Skin of body (tissue), 3 donors: ENCODE measurements at places on chromosomes 2 and 18.
A peak's percentile ranks its signal among the peaks of the same experiment; 100 is the strongest.

DNA sequence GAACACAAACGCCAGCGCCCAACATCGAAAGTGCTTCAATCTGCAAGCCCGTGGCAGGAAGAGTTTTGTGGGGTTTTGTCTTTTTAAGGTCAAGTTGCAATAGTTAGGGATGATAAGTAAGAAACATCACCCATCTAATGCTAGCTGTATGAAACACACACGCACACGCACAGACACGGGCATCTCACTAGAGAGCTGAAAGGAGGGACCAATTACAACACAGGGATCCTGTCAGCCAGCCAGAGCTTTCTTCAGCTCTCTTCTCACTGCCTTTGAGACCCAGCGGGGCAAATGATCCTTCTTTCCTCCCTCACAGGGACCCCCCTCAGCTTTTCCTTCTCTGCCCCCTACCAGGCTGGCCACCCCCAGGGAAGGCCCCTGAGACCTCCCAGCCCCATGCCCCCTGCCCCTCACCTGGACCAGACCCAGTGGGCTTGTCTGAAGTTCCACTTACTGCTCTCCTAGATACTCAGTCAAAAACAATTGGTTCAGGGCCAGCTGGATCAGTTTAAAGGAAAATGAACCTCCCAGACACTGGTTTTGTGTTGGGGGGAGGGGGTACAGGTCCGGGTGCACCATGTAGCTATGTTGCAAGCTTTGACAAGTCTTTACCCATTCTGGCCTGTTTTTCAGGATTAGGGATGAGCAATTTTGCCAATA is 17.9 kb downstream of the CYP26B1 start:
- peak; percentile 7 for DNase-seq

GRCh38 chr2:48677450-48677849 is 59.8 kb downstream of the GTF2A1L start:
- no peak for DNase-seq

- no peak for DNase-seq
Measured at GRCh38 chr2:236940916-236941520, 144.7 kb upstream of the COPS8 start.

- DNase-seq, result no peak
Measured at GRCh38 chr2:3557639-3558204, 411 bp downstream of the RNASEH1 start.

- no peak for DNase-seq
Measured at GRCh38 chr18:32424696-32425095, 46.0 kb downstream of the GAREM1 start.

- DNase-seq, result no peak
Measured at GRCh38 chr2:14634182-14634488, 1.6 kb downstream of the LRATD1 start.

GRCh38 chr2:143629340-143629739 is 500.1 kb downstream of the ARHGAP15 start:
- peak; percentile 10 for DNase-seq

- no peak for DNase-seq
Measured at GRCh38 chr18:44342162-44342561, 338.5 kb upstream of the SETBP1 start.

DNA sequence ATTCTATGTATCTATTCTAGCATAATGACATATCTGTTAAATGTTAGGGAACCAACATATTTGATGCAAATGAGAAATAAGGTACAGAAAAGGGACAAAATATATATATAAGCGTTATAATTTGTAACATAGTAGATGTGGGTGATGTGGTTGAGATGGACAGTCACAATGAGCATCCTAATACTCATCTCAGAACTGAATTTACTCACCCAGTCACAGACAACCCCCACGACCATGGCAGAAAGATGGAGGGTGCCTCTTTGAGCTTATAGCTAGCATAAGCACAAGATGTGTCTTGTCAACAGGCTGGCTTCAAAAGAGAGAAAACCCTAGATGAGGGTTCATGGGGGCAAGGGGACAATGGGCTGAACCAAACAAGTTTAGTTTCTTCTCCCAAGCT is 9.1 kb upstream of the DSG3 start:
- no peak for DNase-seq

GRCh38 chr2:11579867-11580659 is 46.2 kb downstream of the GREB1 start:
- no peak for DNase-seq

DNA sequence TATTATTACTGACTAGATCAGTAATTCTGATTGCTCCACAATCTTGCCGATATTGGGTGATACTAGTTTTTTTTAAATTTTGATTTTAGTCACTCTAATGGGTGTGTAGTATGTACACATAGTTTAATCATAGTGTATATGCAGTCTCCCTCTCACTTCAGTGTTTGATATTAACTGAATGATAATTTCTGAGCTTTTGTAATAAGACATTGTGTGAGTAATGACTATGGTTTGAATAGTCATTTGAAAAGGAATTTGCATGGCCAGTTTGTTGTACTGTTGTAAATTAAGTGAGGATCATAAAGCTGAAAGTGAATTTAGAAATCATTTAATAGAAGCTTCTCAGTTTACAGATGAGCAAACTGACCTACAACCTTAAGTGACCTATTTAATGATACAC is 33.4 kb downstream of the USP14 start:
- no peak for DNase-seq

- DNase-seq, result no peak
Measured at GRCh38 chr2:58476556-58476955, 235.4 kb upstream of the FANCL start.

DNA sequence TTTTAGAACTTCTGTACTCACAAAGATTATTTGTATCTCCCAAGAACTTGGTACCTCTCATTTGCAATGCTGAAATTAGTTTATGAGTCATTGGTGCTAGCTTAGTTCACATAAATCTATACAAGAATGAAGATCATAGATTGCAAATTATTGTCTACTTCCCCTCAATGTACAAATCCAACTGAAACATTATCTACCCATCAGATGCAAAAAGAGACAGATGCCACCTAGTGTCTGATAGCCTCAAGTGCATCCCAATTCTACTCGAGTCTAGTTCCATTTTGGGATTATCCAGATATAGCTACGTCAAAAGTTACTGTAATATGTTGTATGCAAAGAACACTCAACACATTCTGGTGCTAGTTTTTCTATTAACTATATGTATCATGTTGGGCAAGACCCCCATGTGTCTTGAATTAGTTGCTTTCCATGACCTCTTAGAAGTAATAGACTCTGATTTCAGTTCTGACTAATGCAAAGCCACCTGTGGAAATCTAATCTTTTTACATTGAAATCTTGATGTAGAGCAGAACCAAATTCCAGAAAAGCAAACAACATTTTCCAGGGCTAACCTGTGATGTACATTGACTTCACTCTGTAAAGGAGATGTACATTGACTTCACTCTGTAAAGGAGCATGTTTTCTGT is 210.0 kb downstream of the RBM43 start:
- DNase-seq, result peak; percentile 10

- no peak for DNase-seq
Measured at GRCh38 chr2:29229640-29230039, 114.4 kb downstream of the CLIP4 start.
